ENCODE measurements at places on chromosomes 12 and 14.

GRCh38 chr12:15613981-15614380 is 175.2 kb downstream of the EPS8 start:
- DNase-seq = no peak

DNA sequence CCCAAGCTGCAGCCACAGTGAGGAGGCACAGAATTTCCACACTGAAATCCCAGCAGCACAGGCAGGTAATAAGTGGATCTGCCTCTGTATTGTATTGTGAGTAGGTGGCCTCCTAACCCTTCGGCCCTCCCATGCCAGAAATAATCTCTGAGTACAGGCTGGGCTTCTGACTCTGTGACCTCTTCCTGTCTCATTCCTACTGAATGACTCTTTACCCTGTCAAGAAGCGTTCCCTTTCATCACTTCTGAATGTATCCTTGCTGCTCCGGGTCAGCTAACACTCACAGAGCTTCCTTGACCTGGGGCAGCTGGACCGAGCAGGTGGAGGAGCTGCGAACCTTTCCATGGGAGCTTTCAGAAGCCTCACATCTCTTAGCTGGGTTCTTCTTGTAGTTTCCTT is 119.6 kb downstream of the SLC8A3 start:
- DNase-seq = no peak

DNA sequence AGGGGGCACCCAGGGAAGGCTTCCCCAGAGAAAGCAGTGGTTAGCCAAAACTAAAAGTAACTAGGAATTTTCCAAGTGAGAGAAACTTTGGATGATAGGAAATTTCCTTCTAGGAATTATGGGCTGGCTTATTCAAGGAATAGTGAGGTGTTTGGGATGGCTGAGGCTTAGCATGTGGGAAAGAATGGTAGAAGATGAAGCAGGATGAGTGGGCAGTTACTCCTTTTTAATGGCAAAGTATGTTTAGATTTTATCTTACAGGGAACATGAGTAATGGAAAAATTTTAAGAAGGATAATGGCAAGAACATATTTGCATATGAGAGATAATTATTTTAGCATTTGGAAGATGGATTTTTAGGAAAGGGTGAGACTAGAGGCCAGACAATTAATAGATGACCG is 197.6 kb downstream of the SLC38A4 start:
- DNase-seq = no peak

DNA sequence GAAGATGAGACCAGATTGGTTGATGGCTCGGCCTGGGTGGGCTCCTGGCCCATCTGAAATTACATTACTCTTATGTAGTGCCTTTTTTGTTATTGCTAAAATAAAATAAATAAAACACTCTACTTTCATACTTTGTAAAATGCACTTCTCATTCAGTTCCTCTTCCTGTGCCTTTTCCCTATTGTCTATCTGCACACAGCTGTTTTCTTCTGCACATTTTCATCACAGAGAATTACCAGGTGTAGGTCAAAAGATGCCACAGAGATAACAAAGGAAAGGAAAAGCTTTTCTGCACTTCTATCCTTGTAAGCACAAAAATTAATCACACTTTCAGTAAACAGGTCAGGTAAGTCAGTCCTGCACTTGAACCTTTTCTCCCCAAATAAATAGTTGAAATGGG is 265.1 kb downstream of the BTG1 start:
- DNase-seq = no peak

Data from right renal pelvis (tissue), 4 donors.